ENCODE measurements at places on chromosomes 2 and 18. TPM values are rescaled to one million over a fixed set of nuclear protein-coding genes. Genes with fewer than 3 reads are reported as not detected.

Gene METTL21A
- 62.9 TPM for total RNA-seq

Gene CTAGE1
- total RNA-seq: not detected

Gene C2orf80
- not detected for total RNA-seq

Gene PID1
- total RNA-seq: 6.9 TPM

Gene NYAP2
- total RNA-seq: not detected

Gene IAH1
- 36.0 TPM for total RNA-seq

Gene CHCHD5
- 19.9 TPM for total RNA-seq

Gene PDCD1
- 0.10 TPM for total RNA-seq

Gene CDK15
- 0.19 TPM for total RNA-seq

Gene CRYGB
- total RNA-seq: not detected

Gene CERKL
- 0.71 TPM for total RNA-seq

Gene ALMS1
- 19.3 TPM for total RNA-seq

Gene CHST9
- total RNA-seq: not detected

Gene LCT
- not detected for total RNA-seq

Gene GPR45
- not detected for total RNA-seq

Gene LAMA1
- 7.2 TPM for total RNA-seq

All from A172 (cell line).